Heart right ventricle (tissue), 16 donors: ENCODE measurements at places on chromosomes 6 and 20. TPM values are rescaled to one million over a fixed set of nuclear protein-coding genes. Genes with fewer than 3 reads are reported as not detected.

The PGC gene
- total RNA-seq, result not detected

The BTN1A1 gene
- total RNA-seq, result not detected

The HEY2 gene
- total RNA-seq, result 32.0 TPM

The TAP1 gene
- 34.0 TPM for total RNA-seq

The LRRC73 gene
- 3.8 TPM for total RNA-seq

The RAE1 gene
- 13.9 TPM for total RNA-seq

The TNXB gene
- total RNA-seq, result 36.2 TPM

The HLA-DRB1 gene
- 313 TPM for total RNA-seq

The TXNDC5 gene
- 26.7 TPM for total RNA-seq

The GJA10 gene
- not detected for total RNA-seq

The TRIM27 gene
- 16.6 TPM for total RNA-seq

The CRIP3 gene
- total RNA-seq, result 39.0 TPM

The B3GAT2 gene
- total RNA-seq, result 0.05 TPM

The PDE7B gene
- total RNA-seq, result 16.5 TPM

The HLA-DOA gene
- total RNA-seq, result 2.1 TPM

The SFTA2 gene
- not detected for total RNA-seq

The SLC35B2 gene
- 25.8 TPM for total RNA-seq

The OTOR gene
- not detected for total RNA-seq

The BCAS4 gene
- total RNA-seq, result 1.5 TPM

The SLC17A5 gene
- total RNA-seq, result 5.4 TPM

The CENPW gene
- total RNA-seq, result 0.50 TPM

The ATP6V1G2 gene
- 1.9 TPM for total RNA-seq

The OPRM1 gene
- not detected for total RNA-seq

The COL12A1 gene
- total RNA-seq, result 11.7 TPM

The LMBRD1 gene
- 39.3 TPM for total RNA-seq

The NHSL1 gene
- 74.2 TPM for total RNA-seq

The OPRL1 gene
- 0.34 TPM for total RNA-seq

The EPHA7 gene
- total RNA-seq, result 2.8 TPM

The PRRT1 gene
- total RNA-seq, result 0.49 TPM

The ARMC2 gene
- 15.8 TPM for total RNA-seq

The SOD2 gene
- 896 TPM for total RNA-seq

The TMC2 gene
- not detected for total RNA-seq

The OR2J3 gene
- not detected for total RNA-seq

The MAFB gene
- 9.0 TPM for total RNA-seq

The CARMIL1 gene
- 6.3 TPM for total RNA-seq

The WASF1 gene
- total RNA-seq, result 1.2 TPM
